ENCODE measurements at places on chromosomes 2 and 18. TPM values are rescaled to one million over a fixed set of nuclear protein-coding genes. Genes with fewer than 3 reads are reported as not detected.
A peak's percentile ranks its signal among the peaks of the same experiment; 100 is the strongest.

GRCh38 chr2:160214461-160215445 is 14.7 kb upstream of the ITGB6 start:
- DNase-seq = no peak

DNA sequence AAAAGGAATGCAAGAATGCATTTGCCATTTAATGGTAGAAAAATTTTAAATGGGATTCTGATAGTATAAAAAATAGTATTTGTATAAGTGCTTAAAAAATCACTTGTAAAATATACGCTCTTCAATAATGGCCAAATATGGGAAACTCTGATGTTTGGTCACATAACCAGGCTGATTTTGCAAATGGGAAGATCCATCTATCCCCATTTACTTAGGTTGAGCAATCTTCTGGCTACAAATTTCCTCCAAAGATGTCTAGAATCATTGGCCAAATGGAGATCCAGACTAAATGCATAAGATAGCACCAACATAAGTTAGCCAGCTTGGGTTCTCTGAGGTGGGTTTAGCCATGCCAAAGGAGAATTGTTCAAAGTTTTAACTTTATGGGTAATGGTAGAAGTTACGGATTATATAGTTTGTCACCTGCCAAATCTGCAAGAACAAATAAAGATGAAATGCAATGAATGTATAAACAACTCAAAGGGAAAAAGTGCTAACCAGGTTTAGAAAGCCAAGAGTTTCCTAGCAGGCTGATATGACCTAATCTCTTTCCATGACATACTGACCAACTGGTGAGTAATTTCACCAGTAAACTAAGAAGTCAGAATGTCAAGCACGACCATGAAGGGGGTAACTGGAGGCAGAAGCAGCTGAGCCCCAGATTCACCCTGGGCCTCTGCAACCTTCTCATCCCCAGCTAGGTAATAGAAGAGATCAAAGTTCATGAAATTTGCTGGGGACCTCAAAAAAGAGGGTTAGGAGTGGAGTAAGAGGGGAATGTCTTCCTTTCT is 10.0 kb downstream of the RHOB start:
- DNase-seq = no peak

GRCh38 chr2:191189112-191189635 is 38.4 kb upstream of the STAT4 start:
- DNase-seq = no peak

DNA sequence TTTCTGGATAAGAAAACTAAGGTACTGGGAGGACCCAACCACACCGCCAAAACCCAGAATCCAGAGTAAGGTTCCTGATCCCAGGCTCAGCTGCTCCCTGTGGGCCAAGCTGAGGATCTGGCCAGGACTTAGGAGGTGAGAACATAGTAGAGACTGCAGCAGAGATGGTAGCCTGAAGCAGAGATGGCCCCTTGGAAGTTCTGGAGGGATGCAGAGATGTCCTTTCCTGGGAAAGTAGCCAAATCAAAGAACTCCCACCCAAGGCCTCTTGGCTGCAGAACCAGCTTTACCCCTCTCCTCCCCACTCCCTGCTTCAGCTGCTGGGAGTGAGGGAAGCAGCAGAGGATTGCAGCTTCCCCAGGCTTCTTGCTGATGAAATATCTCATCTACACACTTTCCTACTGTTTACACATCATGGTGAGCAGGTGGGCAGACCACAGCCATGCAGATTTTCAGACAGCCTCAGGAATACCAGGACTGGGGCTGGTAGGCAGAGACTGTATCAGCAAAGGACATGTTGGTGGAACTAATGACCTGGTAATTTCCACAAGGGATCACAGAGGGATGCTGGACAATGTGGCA is 32.7 kb downstream of the TMEM17 start:
- no peak for DNase-seq

- no peak for DNase-seq
Observed at GRCh38 chr2:226445216-226445861, 354.3 kb downstream of the IRS1 start.

GRCh38 chr2:216629784-216630183 is 3.4 kb upstream of the IGFBP2 start:
- no peak for DNase-seq

DNA sequence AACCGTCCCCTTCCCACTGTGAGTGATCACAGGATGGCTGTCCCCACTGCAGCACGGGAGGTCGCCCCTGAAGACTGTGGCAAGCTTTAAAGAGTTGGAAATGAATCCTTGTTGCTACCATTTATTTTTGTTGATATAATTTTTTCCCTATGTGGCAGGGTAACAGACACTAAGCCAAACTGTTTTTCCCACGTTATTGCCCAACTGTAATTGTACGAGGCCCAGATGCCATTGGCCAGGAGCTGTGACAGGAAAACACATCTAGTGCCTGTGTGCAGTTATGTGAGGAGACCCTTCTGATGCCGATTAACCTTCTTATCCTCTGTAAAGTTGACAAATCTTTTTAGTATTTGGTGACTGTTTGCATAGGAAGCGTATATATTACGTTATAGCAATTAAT is 44.2 kb downstream of the MRPS9 start:
- no peak for DNase-seq

DNA sequence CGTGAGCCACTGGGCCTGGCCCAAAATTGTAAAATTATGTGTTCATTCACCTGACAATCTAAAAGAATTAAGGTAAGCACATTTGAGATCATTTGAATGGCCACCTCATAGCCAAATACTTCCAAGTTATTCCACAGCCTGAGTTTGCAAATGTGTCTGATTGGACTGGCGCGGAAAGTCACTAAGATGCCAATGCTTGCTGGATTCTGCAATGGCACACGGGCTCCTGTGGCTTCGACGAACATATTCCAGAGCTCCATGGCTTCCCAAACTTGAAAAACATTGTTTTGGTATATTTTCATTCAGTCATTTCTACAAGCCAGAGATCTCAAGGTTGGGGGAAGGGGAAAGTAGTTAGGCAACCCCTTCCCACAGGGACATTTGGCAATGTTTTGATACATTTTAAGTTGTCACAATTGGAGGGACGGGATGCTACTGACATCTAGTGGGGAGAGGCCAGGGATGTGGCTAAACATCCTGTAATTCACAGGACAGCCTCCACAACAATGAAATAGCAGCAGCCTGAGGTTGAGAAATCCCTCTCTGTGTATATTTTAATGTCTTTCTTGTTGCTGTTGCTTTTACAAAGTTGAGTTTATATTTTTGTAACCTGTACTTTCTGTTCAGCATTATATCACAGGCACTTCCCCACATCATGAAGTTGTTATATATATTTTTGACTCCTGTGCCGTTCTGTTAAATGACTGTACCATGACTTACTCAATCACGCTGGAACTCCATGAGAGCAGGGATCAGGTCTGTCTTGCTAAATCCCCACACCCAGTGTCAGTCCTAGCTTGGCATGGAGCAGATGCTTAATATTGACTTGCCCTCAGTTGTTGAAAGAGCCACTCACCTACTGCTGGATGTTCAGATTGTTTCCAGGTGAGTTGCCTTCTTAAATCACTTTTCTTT is 56.9 kb downstream of the COL4A4 start:
- peak; percentile 32 for DNase-seq

DNA sequence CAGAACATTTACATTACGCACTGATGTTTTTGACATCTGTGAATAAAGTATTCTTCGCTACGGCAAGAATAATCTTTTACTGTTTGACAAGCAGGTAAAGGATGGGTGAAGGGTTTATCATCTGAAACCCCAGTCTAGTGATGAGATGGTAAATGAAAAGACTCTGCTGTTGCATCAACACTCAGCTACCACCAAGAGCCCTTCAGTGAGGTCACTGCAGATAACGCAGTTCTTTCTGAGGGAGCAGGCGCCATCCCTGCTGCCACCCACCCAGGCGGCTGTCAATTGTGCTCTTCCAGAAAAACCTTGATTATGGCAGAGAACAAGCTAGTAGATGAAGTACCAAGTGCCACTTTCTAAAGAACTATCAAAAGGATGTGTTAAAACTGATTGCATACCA is 58.7 kb downstream of the ABCG8 start:
- DNase-seq = no peak

DNA sequence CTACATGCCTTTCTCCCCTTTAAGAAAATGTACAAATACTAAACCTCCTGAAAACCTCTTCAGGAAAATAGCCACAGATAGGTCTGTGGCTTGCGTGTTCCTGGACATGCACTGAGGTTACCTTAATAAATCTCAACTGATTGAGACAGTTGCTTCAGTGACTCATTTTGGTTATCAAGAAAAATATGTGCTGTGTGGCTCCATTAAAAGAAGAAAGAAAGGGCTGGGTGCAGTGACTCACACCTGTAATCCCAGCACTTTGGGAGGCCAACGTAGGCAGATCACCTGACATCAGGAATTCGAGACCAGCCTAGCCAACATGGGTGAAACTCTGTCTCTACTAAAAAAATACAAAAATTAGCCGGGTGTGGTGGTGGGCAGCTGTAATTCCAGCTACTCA is 27.1 kb downstream of the CREG2 start:
- no peak for DNase-seq

- DNase-seq = no peak
Observed at GRCh38 chr2:103859238-103859637, 994.7 kb upstream of the POU3F3 start.

DNA sequence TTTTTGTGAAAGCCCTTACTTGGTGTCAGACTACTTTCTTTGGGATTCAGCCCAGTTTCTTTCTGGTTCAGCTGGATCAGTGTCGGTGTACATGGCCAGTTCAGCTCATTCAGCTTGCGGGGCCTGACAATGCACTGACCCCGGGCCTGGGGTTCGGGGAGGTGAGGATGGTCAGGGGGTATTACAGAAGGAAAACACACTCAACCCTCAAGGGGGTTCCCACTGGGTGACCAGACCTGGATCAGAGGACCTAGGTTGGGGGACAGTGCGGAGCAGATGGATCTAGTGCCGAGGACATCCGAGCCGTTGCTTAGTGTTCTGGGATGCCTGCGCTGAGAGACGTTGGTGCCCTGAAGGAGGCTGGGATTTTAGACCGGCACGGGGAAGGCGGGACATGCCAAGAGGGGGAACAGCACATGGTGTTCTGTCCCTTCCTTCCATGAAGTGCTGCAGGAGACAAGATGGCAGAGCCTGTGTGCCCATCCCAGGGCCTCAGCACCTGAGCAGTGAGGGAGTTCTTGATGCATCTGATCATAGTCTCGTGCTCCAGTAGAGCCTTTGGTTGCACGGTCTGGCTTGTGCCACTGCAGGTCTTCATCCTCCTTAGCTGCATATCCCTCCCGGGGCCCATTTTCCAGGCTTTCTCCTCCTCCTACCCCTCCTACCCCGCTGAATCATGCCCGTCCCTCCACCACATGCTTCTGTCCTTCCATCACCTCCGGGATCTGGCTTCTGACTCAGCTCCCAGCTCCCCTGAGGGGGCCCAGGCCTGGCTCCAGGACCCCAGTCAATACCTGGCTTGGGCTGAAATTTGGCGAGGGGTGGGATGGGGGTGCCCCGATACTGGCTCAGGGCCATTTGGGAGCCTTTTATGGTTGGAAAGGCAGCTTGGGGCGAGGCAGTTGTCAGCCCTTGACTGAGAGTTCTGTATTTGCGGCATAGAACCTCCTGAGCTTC is 18.0 kb downstream of the SPEG start:
- no peak for DNase-seq

DNA sequence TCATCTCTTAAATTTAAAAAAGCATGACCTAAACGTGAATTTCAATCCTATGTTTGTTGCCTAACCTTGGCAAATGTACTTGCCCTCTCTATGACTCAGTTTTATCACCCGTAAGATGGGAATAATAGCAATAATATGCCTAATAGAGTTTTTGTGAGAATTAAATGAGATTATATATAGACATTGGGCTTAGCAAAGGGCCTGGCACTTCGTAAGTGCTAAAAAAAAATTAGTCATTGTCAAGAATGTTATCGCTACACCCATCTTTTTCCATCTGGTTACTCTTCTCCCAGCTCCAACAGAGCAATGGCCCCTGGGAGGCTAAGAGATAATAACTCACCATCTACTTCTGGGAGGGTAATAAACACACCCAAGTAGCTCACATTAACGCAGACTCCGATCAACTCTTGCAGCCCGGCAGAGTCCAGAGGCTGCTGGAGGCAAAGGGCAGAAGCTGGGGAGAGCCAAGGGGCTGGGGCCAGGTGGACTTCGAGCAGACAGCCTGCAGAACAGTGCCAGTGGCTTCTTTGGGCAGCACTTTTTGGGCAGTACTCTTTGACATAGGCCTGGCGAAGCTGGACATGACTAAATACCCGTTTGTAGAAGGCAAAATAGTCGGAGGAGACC is 63.9 kb upstream of the STPG4 start:
- DNase-seq = no peak

GRCh38 chr2:158723921-158724802 is 71.0 kb upstream of the DAPL1 start:
- no peak for DNase-seq

DNA sequence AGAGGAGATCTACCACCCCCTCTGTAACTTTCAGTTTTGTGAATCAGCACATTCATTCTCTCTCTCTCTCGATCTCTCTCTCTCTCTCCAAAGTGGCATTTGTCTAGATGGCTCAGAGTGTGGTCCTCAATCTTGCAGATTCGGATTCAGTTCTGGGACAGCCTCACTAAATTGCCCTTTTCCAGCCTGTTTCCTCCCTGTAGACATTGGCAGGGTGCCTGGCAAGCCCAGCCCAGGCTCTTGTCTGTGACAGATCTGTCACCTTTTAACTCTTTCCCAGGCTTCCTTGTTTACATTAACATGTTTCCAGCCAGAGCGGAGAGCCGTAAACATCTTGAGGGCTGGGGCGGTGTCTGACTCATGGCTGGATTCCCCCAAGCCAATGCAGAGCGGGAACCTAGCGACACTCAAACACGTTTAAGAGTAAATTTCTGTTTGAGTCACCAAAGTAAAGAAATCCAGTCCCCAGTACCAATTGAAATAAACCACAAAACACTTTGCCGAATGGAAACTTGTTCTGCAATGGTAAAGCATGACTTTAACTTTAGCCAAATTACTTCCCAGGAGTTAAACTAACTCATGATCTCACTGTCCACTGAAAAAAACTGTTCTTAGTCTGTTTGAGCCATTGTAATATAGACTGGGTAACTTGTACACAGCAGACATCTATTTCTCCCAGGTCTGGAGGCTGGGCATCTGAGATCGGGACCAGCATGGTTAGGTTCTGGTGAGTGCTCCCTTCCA is 6.6 kb upstream of the CYP27C1 start:
- DNase-seq = no peak

- no peak for DNase-seq
Observed at GRCh38 chr2:108959401-108959800, 29.6 kb downstream of the EDAR start.

GRCh38 chr18:63799189-63799588 is 24.0 kb downstream of the SERPINB7 start:
- no peak for DNase-seq

The CGREF1 gene
- polyA plus RNA-seq = 7.5 TPM

The CXXC1 gene
- polyA plus RNA-seq = 81.4 TPM

The NGEF gene
- polyA plus RNA-seq = 2.8 TPM

The RNF125 gene
- polyA plus RNA-seq = 2.4 TPM

The POU3F3 gene
- 108 TPM for polyA plus RNA-seq

The CERKL gene
- 18.5 TPM for polyA plus RNA-seq

The POMC gene
- 4.9 TPM for polyA plus RNA-seq

The C2orf81 gene
- polyA plus RNA-seq = 9.5 TPM

The PLEKHH2 gene
- 24.6 TPM for polyA plus RNA-seq

The GREB1 gene
- 12.5 TPM for polyA plus RNA-seq

The MEP1B gene
- 0.14 TPM for polyA plus RNA-seq

The UGT1A6 gene
- polyA plus RNA-seq = 4.1 TPM

Measured in right renal pelvis (tissue), 4 donors.